ENCODE measurements at places on chromosomes 16 and 17. TPM values are rescaled to one million over a fixed set of nuclear protein-coding genes. Genes with fewer than 3 reads are reported as not detected.

GRCh38 chr17:77662833-77663232, 295.7 kb upstream of the TNRC6C start:
- DNase-seq = no peak

GRCh38 chr17:80447790-80448189, 28.6 kb downstream of the NPTX1 start:
- DNase-seq = no peak

Gene SDR42E2
- total RNA-seq = not detected

DNA sequence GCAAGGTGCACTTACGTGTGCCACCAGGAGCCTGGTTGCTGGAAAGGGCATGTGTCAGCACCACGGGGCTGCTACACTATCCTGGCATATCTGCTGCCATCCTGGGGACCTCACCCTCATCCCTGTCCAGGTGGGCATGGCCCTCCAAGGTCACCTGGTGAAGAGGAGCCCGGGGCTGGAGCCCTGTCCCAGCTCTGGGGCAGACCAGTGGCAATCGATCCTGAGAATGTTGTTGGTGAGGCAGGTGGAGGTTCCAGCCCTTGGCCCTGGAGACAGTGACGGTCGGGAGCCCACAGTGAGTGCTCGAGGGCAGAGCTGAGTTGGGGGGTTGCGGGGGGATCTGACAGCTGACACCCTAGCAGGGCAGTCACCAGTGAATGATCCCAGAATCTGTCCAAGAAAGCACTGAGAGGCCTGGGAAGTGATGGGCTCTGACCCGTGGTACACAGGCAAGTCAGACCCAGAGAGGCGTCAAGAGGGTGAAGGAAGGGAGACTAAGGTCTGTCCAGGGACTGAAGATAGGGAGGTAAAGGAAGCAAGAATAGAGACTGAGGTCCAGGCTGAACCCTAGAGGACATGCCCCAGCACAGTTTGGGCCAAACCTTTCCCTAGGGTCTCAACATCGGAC, 17.6 kb downstream of the POLR3K start:
- no peak for DNase-seq

Gene ZG16
- not detected for total RNA-seq

Gene TBC1D3C
- 1.1 TPM for total RNA-seq
